SK-N-DZ (cell line): ENCODE measurements at places on chromosomes 6 and 20.

- DNase-seq = no peak
These were observed 322.2 kb downstream of the SOX4 start for GRCh38 chr6:21915707-21916260.

- DNase-seq = peak; percentile 13
These were observed 620.2 kb downstream of the QKI start for GRCh38 chr6:164034602-164035140.

DNA sequence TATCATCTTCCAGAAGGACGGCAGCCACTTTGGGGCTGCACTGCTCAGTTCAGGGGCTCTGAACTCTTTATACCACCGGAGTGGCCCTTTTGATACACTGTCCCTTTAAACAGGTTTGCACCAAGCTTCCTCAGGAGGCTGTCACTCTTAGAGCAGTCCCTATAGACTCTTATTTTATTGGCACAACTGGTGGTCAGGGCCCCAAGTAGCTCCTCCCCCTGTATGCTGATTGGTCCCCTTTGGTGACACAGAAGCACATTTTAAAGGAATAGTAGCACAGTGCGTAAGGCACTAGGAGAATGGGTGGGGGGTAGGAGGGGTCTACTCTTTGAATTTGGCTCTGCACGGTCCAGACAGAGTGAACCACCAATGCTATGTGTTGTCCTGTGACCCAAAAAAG lies 122.6 kb upstream of the MLN start:
- DNase-seq = no peak

GRCh38 chr20:32574296-32575226 lies 10.6 kb downstream of the NOL4L start:
- DNase-seq = peak; percentile 41

- DNase-seq = no peak
These were observed 55.7 kb downstream of the PLCB1 start for GRCh38 chr20:8187740-8188139.

- no peak for DNase-seq
These were observed 27.9 kb downstream of the SULF2 start for GRCh38 chr20:47757145-47758035.

- DNase-seq = no peak
These were observed 2.7 kb upstream of the WFDC11 start for GRCh38 chr20:45672765-45673164.

GRCh38 chr6:149221774-149222070 lies 95.8 kb upstream of the TAB2 start:
- no peak for DNase-seq

DNA sequence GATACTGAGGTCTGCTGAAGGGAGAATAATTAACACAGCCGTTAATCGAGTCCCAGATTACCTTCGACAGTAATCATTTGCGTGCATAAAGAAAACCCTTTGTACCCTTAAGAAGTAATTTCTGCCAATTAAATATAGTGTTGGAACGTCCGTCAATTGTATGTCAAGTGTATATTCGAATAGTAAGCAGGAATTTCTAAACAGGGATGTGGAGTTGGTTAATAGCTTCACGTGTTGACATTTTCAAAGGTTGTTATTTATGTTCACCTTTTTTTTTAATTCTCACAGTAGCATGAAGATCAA lies 798 bp upstream of the SNAP91 start:
- no peak for DNase-seq

DNA sequence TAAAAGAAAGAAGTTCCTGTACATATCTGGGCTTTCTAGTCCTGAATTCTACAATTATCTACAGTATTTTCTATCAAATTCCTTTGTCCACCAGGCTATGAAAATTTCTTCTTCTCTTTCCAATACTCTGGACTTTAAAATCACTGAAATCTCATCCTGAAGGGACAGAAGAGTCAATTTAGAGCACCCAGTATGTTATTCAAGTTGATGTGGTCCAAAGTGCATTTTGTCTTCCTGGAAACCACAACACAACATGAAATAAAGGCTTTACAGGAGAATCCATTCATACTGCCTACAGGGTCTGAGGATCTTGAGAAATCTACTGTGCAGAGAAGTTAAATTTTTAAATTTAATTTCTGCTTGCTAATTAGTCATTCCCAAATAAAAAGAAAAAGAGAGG lies 94.9 kb upstream of the ADGRF1 start:
- DNase-seq = no peak

DNA sequence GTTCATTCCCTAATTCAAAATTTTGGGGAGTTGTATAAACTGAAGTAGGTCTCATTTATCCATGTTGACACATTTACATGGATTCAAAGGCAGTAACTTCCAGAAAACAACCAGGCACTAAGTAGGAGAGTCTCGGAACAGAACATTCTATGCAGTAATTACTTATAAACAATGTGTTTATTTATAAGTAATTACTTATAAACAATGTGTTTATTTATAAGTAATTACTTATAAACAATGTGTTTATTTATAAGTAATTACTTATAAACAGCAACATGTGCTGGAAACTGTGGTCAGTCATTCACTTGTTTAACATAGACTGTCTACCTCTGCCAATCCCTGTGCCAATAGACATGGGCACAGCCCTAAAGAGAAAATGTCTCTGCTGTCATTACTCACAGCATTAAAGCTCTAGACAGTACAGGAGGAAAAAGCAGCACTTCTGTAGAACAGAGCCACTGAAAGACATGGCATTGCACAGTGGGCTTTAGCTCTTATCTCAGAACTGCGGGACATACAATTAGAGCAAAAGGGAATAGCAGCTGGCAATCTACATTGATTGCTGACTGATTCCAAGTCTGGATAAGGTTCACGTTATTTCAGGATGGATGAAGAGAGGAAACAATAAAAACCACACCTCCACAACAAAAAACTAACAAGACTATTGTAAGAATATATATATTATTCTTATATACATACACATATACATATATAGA lies 188.2 kb downstream of the WDR27 start:
- no peak for DNase-seq

DNA sequence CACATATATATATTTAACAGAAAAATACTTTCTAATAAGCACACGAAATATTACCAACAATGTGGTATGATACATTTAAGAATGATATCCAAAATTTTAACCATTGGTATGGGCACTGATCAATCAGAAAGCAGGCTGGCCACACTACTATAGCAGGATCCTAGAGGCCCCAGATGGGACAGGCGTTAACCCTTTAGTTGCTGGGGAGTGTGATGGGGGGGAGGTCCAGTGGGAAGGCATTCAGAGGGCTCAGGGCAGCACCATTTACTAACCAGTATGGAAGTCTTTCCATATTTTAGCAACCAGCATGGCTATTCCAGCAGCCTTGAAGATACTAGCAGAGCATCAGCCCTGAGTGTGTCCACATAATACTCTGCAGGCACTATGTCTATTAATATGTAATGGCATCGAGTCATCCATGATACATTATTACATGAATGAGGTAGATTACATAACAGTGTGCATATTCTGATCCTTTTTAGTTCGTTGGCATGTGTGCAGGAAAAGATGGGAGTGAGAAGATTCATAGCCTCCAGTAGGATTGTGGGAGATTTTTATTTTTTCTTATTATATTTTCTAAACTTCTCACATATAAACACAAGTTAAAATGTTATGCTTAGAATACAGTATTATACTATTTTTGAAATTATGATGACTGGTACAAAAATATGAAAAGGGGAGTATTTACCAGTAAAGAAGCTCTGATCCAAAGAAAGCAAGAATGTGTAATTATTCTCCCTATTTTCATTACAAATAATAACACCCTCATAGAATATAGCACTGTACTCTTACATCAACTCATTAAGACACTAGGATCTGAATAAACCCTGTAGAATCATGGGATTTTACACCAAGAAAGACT lies 78.9 kb downstream of the FAM217A start:
- DNase-seq = no peak

- DNase-seq = no peak
These were observed 127.3 kb downstream of the TNFRSF21 start for GRCh38 chr6:47182291-47182957.

DNA sequence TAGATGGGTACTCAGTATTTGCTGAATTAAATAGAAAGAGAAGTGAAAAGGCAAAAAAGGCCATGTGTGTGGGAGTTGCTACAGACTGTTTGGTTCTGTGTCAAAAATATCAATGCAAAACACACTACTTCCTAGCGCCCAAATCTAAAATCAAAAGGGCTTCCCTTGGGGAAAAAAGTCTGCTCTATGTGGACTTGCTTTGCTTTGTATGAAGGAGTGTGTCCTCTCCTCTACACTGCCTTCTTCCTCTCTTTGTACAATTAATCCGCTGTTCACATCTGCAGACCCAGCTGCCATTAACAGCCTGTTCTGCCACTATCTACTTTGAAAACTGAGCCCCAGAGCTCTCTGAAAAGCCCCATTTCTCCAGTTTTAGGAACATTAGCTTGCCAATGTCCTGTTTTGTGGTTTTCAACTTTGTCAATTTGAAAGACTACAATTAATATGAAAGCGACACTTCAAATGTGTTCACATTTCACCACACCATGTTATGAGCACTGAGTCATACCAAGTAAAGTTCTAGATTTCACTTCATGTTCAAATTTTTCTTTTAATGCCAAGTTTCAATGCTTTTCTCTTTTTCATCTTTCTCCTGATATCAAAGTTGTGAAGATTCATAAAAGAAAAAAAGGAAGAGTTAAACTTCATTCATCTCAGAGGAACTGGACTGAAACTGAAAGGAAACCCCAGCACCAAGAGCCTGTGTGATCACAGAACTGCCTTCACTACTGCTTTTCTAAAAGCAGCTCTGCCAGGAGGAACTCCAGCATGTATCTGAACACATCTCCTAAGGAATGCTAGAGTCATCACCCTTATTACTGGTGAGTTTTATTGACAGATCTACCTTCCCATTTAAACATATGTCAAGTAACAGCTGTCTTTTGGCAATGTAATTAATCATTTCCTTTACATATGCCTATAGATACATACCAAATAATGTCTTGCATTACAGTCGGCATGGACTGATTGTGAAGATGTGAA lies 102.6 kb downstream of the KIF13A start:
- no peak for DNase-seq

DNA sequence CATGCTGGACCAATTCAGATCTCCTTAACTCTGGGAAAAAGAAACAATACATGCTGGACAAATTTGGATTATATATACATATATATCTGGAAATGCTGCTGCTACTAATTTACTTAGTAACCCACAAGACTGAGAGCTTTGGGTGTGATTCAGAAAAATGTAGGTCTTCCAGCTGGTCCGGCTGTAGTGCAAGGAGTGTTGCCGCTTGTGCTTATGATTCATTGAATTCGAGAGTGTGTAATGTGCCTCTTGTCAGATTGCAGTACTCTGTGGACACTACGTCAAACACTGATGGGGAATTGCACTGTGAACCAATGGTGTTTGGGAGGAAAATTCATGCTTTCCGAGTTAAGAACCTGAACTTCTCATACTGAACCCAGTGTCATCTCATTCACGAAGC lies 1155.5 kb downstream of the EPHA7 start:
- DNase-seq = no peak

GRCh38 chr6:46730921-46731461 lies 4.2 kb downstream of the PLA2G7 start:
- DNase-seq = no peak

DNA sequence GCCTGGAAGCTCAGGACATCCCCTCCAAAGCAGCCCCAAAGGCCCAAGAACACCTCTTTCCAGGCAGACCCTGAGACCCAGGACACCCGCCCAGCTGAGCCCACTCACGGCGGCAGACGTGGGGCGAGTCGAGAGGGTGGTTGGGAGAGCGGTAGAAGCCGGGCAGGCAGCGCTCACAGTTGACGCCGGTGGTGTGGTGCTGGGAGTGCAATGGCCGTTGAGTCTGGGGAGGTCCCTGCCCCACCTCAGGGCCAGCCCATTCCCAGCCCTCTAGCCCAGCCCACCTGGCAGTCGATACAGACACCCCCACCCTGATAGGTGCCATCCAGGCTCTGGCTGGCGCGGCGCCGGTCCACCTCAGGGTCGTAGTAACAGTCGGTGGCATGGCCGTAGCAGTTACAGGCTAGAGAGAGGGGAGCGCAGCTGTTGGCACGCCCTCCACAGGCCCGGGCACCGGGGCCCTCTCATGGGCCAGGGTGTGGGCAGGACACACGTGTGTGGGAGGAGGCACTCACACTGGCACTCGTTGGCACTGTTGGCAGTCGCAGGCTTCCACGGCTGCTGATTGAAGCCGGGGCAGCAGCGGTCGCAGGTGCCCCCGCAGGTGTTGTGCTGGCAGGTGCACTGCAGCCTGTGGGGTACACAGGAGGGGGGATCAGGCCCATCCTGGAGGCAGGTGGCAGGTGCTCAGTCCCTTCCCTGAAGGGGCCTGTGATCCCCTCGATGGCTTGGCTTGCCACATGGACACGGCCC lies 20.5 kb downstream of the LAMA5 start:
- DNase-seq = no peak

GRCh38 chr6:151704383-151704782 lies 103.1 kb upstream of the ESR1 start:
- no peak for DNase-seq

GRCh38 chr6:111423960-111424846 lies 58.8 kb downstream of the REV3L start:
- peak; percentile 17 for DNase-seq

GRCh38 chr6:161082215-161082614 lies 90.6 kb downstream of the MAP3K4 start:
- DNase-seq = no peak

DNA sequence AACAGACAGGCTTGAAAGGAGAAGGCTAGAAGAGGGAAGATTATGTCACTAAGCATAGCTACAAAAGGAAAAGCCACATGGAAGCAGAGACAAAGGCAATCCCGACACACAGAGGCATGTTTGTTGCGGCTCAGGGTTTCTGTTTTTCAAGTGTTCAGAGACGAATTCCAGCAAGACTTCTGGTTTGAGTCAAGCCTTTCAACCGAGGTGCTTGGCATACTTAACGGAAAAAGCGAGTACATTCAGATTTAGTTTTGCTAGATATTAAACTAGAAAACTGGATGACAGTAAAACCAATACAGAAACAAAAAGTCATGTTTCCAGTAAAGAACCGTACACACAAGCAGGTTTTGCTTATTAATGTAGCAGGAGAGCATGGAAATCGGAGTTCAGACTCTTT lies 27.2 kb downstream of the MCUR1 start:
- DNase-seq = no peak

- DNase-seq = no peak
These were observed 67.1 kb downstream of the ELOVL5 start for GRCh38 chr6:53281518-53282215.

GRCh38 chr6:161257793-161258457 lies 15.9 kb downstream of the AGPAT4 start:
- DNase-seq = no peak

DNA sequence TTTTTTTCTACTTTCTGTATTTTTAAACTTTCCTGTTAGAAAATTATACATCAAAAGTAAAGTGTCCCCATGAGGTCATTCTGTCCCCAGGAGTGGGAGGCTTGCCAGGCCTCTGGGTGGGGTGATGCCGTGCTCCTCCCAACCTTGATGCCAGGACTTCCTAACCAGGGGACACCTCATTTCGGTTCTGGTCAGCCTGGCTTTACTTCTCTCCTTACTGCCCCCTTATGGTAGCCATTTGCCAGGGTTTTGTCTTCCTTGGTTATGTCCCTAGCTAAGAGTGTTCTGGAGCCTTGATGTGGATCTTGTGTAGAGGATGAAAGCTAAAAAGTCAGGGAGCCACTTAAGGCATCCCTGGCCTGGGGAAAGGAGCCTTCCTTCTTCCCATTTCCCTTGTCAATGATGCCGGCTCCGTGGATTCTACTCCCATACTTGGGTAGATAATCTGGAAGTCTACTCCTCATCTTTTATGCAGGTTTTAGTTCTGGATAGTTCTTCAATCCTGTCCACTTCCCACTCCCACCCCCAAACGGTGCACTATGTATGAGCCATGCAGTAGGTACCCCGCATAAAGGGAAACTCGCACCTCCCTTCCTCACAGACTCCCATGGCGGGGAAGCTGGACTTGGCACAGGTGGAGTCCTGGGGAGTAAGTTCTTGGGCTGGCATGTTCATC lies 164.1 kb upstream of the SALL4 start:
- DNase-seq = peak; percentile 61
